ENCODE measurements at places on chromosomes 11 and 22.

GRCh38 chr11:73121692-73122091, 20.4 kb downstream of the FCHSD2 start:
- no peak for DNase-seq

DNA sequence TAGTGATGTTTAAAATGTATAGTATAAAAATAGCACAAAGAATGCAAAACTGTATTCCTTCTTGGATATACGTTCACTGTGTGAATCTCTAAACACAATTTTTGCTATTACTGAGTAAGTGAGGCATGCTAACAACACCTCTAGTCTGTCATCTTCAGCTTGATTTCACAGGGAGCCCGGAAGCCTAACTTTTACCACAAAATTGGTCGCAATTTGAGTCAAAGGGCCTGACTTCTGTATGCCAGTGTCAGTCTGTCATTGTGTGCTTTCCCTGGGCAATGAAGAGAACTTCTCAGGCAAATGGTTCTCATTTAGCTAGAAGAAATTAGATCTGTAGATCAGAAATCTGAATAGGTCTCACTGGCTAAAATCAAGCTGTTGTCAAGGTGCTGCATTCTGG, 1059.5 kb downstream of the FAM181B start:
- no peak for DNase-seq

GRCh38 chr11:34960277-34960676, 43.9 kb downstream of the PDHX start:
- no peak for DNase-seq

GRCh38 chr22:21951931-21952465, 650 bp downstream of the PPM1F start:
- DNase-seq: no peak

All from Panc1 (cell line).